ENCODE measurements at places on chromosomes 5 and 9.

DNA sequence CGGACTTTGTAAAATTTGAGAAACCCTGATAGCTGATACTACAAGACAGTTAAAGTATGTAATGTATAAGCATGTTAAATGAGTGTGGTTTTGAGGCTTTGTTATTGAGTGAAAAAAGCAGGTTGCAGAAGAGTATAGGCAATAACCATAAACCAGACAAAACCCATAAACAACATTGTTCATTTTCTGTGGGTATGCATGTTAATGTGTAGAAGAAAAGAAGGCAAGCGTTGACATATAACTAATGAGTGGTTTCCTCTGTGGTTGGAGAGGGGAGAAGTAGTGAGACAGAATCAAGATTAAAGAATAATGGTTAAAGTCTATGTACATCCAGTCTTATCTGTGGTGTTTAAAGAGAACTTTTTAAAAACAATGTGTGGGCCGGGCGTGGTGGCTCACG lies 26.2 kb downstream of the RAD23B start:
- DNase-seq: no peak

DNA sequence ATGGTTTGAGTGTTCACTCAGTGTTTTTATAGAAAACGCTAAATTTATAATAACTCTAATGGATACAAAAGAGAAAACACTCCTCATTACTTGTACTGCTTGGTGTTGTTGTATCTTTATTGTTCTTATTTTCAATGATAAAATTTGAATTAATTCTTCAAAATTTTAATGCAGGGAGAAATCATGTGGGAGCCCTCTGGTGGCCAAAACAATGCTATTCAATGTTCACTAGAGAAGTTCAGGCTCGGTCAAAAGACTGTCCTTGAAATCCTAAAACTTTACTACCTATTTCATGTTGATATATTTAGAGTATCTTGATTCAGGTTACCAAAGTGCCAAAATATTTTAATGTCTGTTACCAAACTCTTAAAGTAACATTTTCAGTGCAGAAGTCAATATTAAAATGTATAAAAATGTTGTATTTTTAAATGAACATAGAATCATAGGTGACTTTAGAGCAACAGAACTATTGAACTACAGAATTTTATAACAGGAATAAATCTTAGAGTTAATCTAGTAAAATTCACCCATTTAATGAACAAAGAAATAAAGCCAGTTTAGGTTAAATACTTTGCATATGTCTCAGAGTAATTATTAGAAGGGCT lies 1259.8 kb downstream of the PTPRD start:
- no peak for DNase-seq

- DNase-seq: no peak
Measured at GRCh38 chr5:81513473-81513872, 119.5 kb upstream of the ACOT12 start.

- no peak for DNase-seq
Measured at GRCh38 chr5:156758011-156758791, 91.9 kb upstream of the PPP1R2B start.

- no peak for DNase-seq
Measured at GRCh38 chr5:31962351-31962751, 211.8 kb downstream of the GOLPH3 start.

DNA sequence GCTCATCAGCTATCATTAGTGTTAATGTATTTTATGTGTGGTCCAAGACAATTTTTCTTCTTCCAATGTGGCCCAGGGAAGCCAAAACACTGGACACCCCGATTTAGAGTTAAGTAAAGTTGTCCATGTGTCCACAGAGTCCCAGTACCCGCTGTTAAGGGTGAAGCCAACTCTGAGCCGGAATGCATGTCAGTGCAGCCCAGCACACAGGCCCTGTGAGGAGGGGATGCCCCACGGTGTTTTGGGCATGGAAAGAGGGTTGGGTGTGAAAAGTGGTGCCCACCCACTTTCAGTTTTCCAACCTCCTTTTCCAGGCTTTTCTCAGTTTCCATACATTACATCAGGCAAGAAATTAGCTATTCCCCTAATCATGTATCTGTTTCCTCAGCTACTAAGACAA lies 24.4 kb downstream of the SHC3 start:
- DNase-seq: no peak

DNA sequence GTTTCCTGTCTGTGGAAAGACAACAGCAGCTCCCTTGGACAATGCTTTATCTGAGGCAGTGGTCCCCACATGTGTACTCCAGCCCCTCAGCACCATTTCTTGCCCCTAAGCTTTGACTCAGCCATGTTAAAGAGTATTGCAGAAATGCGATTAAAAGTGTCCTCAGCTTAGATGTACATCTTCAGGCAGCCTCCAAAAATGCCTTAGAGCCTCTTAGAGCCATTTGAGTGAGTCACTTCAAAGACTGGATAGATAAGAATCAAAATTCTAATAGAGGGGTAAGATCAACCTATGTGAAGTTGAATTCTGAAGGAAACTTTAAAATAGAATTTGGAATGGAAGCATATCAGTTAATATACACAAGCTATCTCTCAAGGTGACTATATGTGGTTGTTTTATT lies 296.3 kb downstream of the ADAMTS6 start:
- DNase-seq: no peak

GRCh38 chr5:59001154-59001553 lies 418.3 kb downstream of the RAB3C start:
- DNase-seq: no peak

DNA sequence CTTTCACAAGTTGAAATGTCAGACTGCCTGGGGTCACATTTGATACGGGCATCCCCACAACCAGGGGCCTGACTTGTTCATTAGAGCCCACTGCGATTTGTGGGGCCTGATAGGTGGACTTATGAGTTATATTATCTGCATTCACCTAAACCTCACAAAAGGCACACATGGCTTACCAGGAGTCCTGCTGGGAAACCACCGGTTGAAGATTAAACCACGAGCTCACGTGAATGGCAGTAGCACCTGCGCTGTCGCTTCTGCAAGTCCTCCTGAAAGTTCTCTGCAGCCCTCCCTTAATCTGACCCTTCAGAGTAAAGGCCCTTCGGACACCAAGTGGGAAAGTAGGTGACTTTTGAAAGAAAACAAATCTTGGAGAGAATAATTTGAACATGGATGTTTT lies 68.9 kb downstream of the PPIC start:
- DNase-seq: no peak

DNA sequence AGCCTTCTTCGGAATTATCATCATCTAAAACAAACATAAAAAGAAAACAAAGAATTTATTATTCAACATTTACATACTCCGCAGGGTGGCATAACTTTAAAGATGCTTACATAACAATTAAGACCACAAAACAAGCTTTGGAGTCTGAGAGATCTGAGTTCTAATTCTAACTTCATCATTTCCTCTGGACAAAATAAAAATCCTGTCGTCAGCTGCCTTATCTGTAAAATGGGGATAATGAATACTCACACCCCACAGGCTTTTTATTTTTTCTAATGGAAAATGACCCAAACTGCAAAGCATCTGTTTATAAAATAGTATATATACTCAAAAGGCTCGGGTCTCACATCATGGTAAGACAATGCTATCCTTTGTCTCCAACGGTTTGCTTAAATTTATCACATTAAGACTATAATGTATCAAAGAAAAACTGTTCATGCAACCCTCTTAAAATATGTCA lies 4.3 kb downstream of the ARRDC3 start:
- DNase-seq: no peak

DNA sequence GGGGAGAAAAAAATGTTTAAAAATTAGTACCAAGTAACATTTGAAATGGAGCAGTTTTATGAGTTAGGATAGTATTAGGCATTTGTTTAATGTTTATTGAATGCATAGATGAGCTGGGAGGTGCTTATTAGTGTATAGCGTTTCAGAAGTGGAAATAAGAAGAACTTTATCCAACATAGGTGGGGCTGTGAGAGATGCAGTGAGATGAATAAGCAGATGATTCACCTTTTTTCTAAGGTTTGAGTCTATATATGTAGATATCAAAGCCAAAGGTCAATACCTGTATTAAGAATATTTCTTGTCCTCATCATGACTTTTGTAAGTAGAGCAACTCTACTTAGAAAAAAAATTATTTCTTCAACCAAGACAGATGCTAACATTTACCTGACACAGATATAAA lies 54.6 kb upstream of the POU4F3 start:
- DNase-seq: no peak

DNA sequence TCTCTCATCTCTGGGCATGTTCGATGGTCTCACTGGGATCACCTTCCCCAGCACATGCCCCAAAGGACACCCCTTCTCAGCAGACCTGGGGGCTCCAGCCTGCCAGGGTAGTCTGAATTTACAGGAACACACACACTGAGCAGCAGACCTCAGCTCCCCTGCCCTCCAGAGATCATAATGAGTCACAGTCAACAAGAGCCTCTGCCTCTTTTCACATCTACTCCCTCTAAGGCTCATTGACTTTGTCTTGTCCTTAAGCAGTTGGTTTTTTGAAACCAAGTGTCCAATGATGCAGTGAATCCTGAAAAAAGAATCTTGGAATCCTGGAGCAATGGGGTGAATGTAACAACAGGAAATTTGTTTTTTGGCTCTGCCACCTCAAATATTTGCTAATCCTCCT lies 20.8 kb downstream of the GABBR2 start:
- DNase-seq: no peak

- DNase-seq: no peak
Measured at GRCh38 chr5:150503977-150504620, 3.8 kb upstream of the NDST1 start.

DNA sequence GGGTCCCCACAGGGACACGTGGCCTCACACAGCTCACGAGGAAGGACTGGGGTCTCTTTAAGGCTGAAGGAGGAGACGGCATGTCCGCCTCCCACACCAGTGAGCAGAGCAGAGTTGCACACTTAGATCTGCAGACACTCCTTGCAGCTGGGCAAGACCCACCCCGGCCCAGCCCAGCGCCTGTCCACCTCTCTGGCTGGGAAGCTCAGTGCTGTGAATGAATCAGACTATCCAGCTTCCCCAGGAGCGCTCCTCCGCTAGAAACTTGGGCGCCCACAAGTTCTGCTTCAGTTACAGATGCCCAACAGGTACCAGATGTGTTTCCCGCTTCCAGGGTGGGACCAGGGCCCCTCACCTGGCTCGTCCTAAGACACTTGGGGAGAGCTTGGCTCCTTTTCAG lies 78.9 kb downstream of the NSUN2 start:
- DNase-seq: no peak

DNA sequence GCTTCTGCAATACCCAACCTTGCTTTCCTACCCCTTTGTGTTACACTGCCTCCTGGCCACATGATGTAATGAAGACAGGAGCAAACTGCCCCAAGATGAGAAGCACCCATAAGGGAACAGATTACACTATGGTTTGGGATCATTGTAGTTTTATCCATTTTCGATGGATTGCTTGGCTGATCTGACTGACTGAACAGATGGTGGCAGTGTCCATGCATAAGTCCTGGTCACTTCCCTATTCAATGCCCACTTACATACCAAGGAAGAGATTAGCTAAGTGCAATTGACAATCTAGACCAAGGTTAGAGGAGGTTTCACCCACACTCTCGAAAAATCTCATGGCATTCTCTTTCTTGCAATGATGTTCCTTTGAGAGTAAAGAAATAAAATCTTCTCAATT lies 319.9 kb downstream of the RAB3C start:
- no peak for DNase-seq

DNA sequence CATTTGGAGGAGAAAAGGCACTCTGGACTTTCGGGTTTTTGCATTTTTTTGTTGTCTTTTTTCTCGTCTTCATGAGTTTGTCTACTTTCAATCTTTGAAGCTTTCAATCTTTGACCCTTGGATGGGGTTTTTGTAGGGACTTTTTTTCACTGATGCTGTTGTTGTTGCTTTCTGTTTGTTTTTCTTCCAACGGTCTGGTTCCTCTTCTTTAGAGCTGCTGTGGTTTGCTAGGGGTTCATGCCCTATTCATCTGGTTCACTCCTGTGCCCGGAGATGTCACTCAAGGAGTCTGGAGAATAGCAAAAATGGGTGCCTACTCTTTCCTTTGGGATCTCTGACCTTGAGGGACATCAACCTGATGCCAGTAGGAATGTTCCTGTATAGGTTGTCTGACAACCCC lies 378.6 kb upstream of the TYRP1 start:
- no peak for DNase-seq

GRCh38 chr9:136257381-136258298 lies 12.0 kb upstream of the QSOX2 start:
- no peak for DNase-seq

- no peak for DNase-seq
Measured at GRCh38 chr9:130292106-130292505, 26.5 kb downstream of the HMCN2 start.

DNA sequence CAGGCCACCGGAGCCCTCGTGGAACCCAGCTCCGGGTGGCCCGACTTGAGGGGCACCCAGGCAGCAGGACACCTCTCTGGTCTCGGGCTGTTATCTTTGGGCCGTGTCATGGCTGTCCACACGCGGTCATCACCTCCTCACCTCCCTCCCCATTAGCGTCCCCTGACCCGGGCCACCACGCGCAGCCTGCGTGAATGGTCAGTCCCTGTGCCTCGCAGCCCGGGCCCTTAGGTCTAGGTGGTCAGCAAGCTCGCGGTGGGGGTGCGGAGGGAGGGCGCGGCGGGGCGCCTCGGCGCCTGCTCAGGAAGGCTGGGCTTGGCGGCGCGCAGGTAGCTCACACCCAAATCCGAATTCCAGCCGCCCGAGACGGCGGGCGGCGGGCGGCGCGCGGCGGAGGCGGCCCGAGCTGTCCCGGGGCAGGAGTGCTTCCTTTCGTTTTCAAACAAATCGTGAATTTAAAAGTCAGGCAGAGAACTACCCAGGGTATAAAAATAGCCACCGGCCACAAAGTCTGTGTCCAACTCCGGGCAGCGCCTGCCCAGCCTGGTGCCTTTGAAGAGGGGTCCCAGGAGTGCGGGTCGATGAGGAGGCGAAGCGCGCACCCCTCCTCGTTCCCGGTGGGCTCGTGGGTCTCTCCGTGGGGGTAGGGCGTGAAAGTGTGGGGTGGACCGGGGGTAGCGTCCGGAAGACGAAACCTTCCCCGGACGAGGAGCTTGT lies 1.0 kb upstream of the RXRA start:
- no peak for DNase-seq

DNA sequence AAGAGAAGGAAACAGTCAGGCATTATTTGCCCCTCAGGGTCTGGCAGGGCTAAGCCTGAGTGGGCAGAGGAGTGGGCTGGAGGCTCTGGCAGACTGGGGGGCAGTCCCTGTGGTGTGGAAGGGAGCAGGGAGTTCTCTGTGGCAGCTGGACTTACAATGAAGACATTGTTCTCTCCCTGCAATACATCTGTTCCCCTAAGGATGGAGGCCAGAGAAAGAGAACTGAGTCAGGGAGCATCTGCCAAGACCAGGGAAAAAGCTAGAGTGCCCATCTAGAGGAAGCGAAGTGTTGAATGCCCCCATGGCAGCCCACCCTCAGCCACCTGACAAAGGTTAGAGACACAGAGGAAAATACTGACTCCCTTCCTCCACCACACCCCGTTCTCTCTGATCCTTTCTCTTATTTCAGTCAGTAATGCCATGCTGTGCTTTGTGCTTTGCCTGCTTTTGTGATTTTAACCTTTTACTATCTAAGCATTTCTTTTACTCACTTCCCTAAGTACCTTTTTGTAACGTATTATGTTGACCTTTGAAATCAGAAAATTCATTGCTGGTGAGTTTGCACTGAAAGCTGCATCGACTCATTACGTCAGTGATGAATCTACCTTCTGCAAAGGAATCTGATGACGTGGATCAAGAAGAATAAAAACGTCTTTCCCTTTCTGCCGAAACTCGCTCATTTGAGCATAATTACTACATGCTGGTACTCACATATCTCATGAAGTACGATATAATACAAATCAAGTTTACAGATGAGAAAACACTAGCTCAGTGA lies 76.0 kb downstream of the ACTL7B start:
- no peak for DNase-seq

GRCh38 chr9:112104901-112105300 lies 70.2 kb downstream of the SUSD1 start:
- no peak for DNase-seq

Measured in NT2/D1 (cell line).